Activated naive CD4-positive, alpha-beta T cell (primary cell): ENCODE measurements at places on chromosomes 6 and 20.

DNA sequence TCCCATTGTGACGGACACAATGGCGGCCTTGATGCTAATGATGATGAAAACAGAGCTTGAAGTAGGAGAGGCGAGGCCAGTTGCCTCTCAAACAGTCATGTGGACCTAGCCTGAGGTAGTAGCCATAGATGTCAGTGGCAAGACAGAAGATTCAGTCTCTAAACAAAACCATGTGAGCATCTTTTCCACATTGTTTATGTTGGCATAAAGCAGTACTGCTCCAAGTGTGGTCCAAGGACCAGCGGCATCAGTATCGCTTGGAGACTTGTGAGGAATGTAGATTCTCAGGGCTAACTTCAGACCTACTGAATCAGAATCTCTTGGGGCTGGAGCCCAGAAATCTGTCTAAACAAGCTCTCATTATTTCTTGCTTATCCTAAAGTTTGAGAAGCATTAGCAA is 312.8 kb upstream of the JAG1 start:
- DNase-seq: no peak

- DNase-seq: no peak
Measured at GRCh38 chr20:3010985-3011723, 32.3 kb upstream of the GNRH2 start.

DNA sequence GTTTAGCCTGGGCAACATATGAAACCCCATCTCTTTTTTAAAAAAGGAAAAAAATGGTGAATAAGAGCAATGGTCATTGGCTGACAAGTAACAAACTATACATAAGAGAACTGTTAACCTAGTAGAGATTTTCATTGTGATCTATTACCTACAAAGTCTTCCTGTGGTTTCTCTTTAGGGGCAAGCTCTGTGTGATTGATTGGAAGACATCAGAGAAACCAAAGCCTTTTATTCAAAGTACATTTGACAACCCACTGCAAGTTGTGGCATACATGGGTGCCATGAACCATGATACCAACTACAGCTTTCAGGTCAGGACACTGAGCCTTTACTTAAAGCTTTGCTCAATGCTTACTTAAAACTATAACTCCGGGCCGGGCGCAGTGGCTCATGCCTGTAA is 19.2 kb downstream of the MGME1 start:
- DNase-seq: no peak

GRCh38 chr6:147033267-147033666 is 170.9 kb upstream of the STXBP5 start:
- DNase-seq: no peak

GRCh38 chr6:132320007-132320406 is 81.3 kb downstream of the MOXD1 start:
- DNase-seq: no peak

- DNase-seq: no peak
Measured at GRCh38 chr6:145948878-145949613, 15.1 kb downstream of the SHPRH start.
